ENCODE measurements at places on chromosomes 1 and 21.

DNA sequence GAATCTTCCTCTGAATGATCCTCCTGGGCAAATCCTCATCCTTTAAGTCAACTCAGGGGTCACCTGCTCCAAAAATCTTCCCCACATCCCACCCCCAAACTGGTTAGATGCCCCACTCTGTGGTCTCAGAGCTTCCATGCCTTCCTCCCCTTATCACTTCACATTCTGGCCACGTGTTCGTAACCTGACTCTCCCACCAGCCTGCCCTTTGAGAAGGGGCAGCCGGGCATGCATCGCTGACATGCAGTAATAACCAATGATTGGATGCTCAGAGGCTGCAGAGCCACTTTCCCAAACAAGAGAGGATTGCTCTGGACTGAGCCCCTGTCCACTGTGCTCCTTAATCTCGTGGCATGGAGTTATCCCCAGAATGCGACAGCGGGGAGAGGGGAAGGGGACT, 7.0 kb downstream of the LELP1 start:
- DNase-seq: no peak

- no peak for DNase-seq
Measured at GRCh38 chr1:158998781-158999161, 10.9 kb upstream of the IFI16 start.

- no peak for DNase-seq
Measured at GRCh38 chr1:161777261-161777660, 11.1 kb downstream of the ATF6 start.

DNA sequence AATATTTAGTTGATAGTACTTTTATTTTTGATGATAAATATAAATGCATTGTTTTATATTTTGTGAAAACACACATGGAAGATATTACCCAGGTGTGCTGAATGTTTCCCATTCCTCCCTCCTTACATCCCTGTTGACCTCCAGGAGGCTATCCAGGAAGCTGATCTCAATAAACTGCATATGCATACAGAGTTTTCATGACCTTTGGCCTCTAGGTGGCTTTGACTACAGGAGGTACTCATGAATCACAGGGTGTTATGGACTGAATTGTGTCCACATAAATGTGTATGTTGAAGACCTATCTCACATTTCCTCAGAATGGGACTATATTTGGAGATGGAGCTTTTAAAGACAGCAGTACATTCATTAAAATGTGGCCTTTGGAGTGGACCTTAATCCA, 914.9 kb upstream of the NCAM2 start:
- no peak for DNase-seq

DNA sequence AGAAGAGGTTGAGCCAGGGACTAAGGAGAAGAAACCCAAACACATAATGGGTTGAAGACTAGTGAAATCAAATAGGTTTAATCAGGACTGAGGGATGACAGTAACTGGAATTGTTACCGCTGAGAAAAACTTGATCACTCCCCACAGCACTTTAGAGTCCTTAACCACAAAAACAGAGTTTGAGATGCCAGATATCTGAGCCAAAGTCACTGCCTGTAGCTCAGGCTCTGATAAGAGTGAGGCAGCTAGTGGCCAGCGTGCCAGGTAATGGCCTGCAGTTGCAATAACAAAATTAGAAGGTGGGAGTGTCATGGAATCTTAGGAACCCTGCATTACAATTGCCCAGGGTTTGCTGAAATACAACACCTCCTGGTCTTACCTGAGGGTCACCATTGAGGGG, 48.0 kb downstream of the PRKAB2 start:
- no peak for DNase-seq

DNA sequence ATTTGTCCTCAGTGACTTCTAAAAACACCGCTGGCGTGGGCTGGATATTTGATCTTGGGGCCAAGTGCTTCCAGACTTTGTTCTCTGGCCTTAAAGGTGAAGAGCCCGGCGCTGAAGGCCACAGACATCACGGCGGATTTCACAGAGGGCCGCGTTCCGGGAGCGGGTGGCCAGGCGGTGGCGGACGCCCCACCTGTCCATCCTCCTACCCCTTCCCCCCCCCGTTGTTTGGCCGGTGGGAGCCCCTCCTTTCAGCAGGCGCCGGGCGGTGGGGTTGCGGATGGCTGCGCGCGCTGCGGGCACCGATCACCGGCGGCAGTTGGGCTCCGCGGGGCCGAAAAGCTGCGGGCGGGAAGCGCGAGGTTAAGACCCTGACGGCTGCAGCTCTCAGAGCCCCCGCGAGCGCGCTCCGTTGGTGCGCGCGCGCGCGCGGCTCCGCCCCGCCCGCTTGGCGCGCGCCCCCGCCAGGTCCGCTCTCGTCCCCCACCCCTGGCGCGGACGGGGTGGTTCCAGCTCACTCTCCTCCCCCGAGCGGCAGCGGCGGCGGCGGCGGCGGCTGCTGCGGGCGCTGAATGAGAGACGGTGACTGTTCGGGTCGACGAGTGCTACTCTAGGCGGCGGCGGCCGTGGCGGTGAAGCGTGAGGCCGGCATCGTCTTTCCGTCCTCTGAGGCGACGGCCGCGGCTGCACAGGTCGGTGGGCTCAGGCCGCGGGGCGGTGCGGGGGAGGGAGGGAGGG, at the start of gene RALGPS2:
Gene RALGPS2, plus strand, starts transcription at position 517 of the 738 bp plus-strand sequence. CDS start 51,521 bp downstream, outside the sequence.
- peak; percentile 82 for DNase-seq

GRCh38 chr1:21307210-21307609, 16.9 kb upstream of the ECE1 start:
- no peak for DNase-seq

- DNase-seq: no peak
Measured at GRCh38 chr1:172134087-172134731, 286.3 kb upstream of the C1orf105 start.

DNA sequence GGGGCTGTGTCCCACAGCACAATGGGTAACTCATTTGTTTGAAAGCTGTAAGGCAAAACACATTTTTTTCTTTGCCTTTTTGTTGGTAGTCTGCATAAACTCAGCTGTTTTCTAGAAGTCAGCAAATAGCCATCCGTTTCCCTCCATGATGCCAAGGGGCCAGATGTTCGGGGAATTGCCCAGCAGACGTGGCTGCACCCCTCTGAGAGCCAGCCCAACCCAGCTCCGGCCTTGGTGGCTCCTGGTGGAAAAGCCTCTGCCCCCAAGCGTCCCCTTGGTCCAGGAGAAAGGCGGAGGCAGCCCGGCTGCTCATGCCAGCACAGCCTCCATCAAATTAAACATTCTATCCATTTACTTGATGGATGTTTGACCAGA, 58.4 kb upstream of the ADARB1 start:
- DNase-seq: no peak

GRCh38 chr1:20359451-20360330, 69.0 kb downstream of the VWA5B1 start:
- no peak for DNase-seq

GRCh38 chr1:232667094-232667777, 37.3 kb upstream of the SIPA1L2 start:
- no peak for DNase-seq

- DNase-seq: no peak
Measured at GRCh38 chr1:76832521-76832920, 34.8 kb upstream of the ST6GALNAC5 start.

DNA sequence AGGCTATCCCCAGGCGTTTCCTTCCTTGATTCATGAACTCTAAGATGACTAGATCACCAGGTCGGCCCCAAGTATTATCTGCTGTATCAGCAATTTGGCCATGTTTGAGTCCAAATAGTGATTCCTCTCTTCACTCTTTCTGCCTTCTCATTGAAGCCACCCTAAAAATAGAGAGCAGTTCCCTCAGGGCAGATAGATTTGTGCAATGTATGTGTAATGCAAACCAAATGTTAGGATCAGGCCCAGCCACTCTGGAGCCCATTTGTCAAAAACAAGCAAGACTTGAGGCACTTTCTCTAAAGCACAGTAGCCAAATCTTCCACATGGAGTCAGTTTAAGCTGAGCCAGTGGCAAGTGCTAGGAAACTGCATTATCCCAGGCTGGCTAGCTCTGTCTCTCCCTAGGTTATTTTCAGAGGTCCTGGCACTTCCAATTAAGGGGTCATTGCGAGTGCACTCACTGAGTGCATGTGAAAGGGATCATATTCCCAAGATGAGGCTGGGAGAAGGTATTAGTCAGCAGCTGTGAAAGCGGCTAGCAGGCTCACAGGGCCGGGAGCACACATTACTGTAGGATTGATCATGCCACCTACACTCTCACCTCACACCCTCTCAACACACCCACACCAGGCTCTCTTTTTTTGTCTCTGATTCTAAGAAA, 97.9 kb upstream of the RAB3GAP2 start:
- DNase-seq: no peak

DNA sequence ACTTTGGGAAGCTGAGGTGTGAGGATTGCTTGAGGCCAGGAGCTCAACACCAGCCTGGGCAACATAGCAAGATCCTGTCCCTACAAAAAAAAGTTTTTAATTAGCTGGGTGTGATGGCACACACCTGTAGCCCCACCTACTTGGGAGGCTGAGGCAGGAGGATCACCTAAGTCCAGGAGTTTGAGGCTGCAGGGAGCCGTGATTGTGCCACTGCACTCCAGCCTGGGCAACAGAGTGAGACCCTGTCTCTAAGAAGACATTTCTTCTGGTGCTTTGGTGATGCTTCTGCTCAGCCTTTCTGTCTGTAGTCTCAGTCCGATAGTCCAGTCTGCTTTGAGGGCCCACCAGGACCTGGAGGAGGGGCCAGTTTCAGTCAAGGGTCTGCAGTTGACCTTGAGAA, 8.3 kb downstream of the PGD start:
- no peak for DNase-seq

DNA sequence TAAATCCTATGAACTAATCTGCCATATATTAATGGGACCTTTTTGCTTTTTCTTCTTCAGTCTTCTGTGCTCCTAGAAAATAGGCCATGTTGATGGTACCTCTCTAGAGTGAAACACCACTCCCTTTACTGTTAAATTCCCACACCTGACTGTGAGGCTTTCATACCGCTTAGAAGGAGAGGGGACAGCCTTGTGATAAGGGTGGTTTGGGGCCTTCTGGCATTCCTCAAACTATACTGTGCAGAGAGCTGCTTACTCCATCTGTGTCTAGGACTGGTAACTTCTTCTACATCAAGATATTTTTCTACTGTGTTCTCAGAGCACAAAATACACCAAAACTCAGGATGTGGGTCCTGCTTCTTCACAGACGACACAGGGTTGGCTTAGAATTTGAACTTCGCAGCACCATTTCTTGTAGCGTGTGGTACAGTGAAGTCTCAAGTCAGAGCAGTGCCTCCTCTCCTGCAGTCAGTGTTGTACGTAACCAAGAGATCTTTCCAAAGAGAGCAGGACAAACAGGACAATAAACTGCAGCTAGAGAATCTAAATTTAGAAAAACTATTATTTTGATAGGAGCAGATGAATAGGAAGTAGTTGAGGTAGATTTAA, 43.8 kb downstream of the MACO1 start:
- DNase-seq: no peak

GRCh38 chr1:58922302-58923089, 138.6 kb upstream of the JUN start:
- DNase-seq: no peak

DNA sequence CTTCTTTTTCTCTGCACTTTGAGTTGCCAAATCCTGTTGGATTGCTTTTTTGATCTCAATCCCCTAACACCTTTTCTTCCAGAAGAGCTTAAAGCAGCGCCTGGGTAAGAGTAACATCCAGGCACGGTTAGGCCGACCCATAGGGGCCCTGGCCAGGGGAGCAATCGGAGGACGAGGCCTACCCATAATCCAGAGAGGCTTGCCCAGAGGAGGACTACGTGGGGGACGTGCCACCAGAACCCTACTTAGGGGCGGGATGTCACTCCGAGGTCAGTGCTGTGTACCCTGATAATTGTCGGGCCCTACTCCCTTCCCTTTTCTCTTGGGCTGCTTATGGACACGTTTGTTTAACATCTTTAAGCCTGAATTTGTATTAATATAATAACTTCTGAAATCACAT, 8.3 kb downstream of the CHTOP start:
- no peak for DNase-seq

- DNase-seq: no peak
Measured at GRCh38 chr1:211576717-211577116, 2.2 kb downstream of the SLC30A1 start.

DNA sequence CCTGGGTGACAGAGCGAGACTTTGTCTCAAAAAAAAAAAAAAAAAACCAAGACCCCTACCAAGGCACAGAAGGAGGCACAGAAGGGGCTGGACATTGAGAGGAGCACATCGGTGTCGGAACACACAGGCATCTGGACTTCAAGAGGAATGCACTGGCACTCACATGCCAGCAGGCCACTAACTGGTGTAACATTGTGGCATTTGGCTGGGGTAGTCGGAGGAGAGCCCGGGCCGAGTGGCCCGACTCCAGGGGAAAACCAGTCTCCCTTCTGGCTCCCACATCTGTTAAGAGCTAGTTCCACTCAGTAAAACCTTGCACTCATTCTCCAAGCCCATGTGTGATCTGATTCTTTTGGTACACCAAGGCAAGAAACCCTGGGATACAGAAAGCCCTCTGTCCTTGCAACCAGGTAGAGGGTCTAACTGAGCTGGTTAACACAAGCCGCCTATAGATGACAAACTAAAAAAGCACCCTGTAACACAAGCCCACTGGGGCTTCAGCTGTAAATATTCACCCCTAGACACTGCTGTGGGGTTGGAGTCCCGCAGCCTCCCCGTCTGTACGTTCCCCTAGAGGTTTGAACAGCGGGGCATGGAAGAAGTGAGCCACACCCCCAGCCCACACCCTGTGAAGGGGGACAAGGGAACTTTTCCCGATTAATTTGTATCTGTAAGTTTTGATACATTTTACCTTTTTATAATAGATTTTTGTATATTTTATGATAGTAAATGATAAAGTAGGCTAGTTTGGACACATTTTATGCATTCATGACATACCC, 17.2 kb upstream of the AKIRIN1 start:
- DNase-seq: no peak

GRCh38 chr1:110033421-110033820, 1.0 kb upstream of the STRIP1 start:
- no peak for DNase-seq

DNA sequence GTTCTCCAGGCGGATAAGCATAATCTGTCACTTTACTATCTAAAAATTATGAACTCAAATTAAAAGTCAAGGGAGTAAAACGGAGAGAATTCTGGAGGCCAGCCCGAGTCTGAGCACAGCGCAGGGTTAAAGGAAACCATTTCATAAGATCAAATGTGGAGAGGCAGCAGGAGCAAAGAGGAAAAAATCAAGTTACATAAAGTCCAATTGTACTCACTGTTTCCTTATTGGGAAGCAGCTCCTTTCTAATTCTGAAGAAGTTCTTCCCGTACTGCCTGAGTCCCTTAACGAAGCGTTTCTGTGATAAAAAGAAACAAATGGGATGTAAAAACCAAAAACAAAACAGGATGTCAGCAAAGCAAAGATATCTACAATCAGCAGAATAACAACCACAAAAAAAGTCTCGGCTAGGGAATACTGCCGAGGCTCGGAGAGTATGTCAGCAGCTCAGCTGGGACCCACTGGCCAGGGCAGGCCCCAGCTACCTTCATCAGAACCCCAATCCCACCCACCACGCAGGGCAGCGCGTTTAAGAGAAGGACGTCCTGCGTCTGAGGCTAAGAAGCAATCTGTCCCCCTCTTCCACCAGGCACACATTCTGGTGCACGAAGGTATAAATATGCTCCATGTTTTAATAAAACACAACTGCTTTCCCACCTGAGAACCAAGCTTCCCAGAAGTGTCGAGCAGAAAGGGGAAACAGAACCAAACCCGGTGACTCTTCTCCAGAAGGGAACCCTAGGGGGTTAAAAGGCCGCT, 104.8 kb downstream of the SLC45A1 start:
- DNase-seq: peak; percentile 41

GRCh38 chr1:87928623-87929022, 599.9 kb downstream of the LMO4 start:
- DNase-seq: no peak
